ENCODE measurements at places on chromosomes 5 and 9.

- DNase-seq = no peak
These were observed 4.6 kb downstream of the BARHL1 start for GRCh38 chr9:132586830-132587591.

DNA sequence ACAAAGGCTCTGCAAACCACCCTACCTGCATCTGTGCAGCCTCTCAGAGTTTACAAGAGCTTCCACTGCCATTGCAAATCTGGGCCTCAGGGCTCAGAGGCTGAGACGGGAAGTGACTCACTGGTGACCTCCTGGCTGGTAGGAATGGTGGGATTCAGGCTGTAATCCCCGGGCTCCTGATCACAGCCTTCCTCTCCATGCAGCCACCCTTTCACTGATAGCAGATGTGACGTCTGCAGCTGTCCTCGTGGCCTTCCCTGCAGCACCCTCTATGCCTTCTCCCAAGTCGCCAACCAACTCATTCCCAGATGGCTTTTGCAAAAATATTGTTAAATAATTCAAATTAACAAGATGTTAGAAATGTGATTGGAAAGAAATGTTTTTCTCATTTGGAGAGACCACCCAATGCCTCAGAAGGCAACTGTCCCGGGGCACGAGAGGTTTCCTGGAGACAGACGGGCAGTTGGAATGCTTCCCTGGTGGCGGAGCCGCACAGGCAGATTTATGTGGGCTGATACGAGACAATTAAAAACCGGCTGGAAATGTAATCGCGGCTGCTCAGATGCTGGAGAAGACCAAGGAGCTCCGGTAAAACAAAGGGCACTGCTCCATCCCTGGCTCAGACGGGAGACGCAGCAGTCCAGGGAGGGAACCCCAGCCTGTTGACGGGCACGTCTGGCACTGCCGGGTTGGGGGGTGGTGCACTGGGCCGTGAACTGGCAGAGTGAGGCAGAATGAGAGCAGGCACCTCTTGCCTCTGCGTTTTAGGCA lies 34.4 kb upstream of the SLC25A51 start:
- DNase-seq = no peak

DNA sequence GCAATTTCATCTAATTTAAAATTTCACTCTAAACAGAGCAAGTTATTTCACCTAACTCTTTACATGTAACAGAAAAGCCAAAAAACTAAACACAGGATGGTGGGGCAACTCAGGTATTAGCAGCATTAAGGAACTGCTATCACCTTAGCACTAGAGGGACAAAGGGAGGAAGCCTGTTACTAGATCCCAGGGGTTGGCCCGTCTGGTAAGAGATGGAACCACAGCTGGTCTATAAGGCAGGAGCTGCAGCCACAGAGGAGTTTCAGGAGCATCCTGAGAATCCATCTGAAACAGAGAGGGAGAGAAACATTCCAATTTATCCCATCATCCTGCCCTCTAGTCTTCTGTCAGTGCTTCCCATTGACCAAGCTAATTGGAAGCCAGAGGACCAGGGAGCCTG lies 300.3 kb downstream of the MRPS30 start:
- DNase-seq = no peak

GRCh38 chr5:56588636-56589480 lies 226.5 kb upstream of the MAP3K1 start:
- DNase-seq = no peak

DNA sequence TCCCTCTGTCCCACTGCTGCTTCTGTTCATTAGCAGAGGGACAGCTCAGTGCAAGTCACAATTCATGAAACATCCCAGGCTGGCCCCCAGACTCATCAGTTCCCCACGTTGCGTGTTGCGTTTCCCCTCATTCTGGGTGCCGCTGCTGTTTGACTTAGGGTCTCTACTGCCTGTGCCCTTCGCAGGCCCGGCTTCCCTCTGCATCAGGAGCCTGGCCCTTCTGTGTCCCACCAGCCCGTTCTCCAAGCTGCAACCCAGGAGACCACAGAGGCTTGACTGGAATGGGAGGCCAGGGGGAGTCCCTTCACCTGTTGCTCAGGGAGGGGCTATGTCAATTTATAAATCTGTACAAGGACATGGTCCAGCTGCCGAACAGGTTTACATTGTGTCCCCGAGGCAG lies 53.9 kb upstream of the SUSD3 start:
- DNase-seq = no peak

Measured in nucleus accumbens (tissue), 56 donors.